ENCODE measurements at places on chromosomes 12 and 14. TPM values are rescaled to one million over a fixed set of nuclear protein-coding genes. Genes with fewer than 3 reads are reported as not detected.

The NANOG gene
- total RNA-seq = 0.32 TPM

The PIWIL1 gene
- total RNA-seq = not detected

The SLC2A14 gene
- total RNA-seq = not detected

The SLC25A21 gene
- 0.39 TPM for total RNA-seq

The CLEC4D gene
- total RNA-seq = not detected

The PRMT5 gene
- 45.8 TPM for total RNA-seq

The CLEC4C gene
- not detected for total RNA-seq

The DAD1 gene
- total RNA-seq = 347 TPM

The FRS2 gene
- 111 TPM for total RNA-seq

The DBX2 gene
- not detected for total RNA-seq

The RARG gene
- total RNA-seq = 69.8 TPM

The SPRING1 gene
- total RNA-seq = 22.7 TPM

The ERBB3 gene
- 0.91 TPM for total RNA-seq

The GPX2 gene
- total RNA-seq = not detected

The SMCO2 gene
- total RNA-seq = 1.6 TPM

The NFATC4 gene
- total RNA-seq = 302 TPM

The WSCD2 gene
- total RNA-seq = 0.54 TPM

The ITGB7 gene
- total RNA-seq = 1.3 TPM

The AKAP5 gene
- 0.39 TPM for total RNA-seq

The FOXN4 gene
- not detected for total RNA-seq

The NUAK1 gene
- total RNA-seq = 6.3 TPM

The SCARB1 gene
- total RNA-seq = 7.8 TPM

The RD3L gene
- not detected for total RNA-seq

The KRT85 gene
- total RNA-seq = under 0.01 TPM

The C12orf54 gene
- not detected for total RNA-seq

The SLC17A8 gene
- total RNA-seq = not detected

The TEX22 gene
- 0.43 TPM for total RNA-seq

The LAG3 gene
- 1.0 TPM for total RNA-seq

The KLRF2 gene
- total RNA-seq = not detected

The SERPINA10 gene
- total RNA-seq = not detected

The LTB4R2 gene
- total RNA-seq = 5.5 TPM

The BEGAIN gene
- 6.8 TPM for total RNA-seq

The ENDOU gene
- 0.11 TPM for total RNA-seq

The ACSM4 gene
- total RNA-seq = not detected

The TAMALIN gene
- 0.65 TPM for total RNA-seq

The AQP6 gene
- not detected for total RNA-seq

The ACOT6 gene
- not detected for total RNA-seq

All from articular chondrocyte of knee joint (primary cell).